Activated T-helper 1 cell treated with Interleukin-2 at 50 U/mL for 16 hours (primary cell): ENCODE measurements at places on chromosomes 3 and 15.

DNA sequence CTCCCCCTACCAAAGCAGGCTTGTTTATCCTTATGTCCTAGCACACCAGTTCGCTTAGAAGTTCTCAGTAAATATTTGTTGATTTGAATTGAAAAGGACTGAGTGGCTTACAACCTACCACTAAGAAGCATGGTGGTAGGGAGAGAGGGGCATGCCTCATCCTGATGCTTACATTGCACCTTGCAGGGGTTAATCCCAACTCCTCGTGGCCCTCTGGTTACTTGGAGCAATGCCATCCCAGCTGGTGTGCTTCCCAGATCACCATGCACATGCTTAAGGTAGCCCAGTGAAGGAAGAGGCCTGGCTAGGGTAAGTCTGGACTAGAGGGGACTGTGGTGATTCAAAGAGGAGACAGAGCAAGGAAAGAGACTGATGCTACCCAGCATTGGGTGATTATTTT lies 253.3 kb downstream of the CLSTN2 start:
- no peak for DNase-seq

- DNase-seq: peak; percentile 2
Measured at GRCh38 chr3:196287090-196287439, 461 bp downstream of the PCYT1A start.

GRCh38 chr3:117756563-117756962 lies 1047.0 kb downstream of the TUSC7 start:
- DNase-seq: no peak

- DNase-seq: no peak
Measured at GRCh38 chr15:47603026-47603425, 114.3 kb upstream of the SEMA6D start.

DNA sequence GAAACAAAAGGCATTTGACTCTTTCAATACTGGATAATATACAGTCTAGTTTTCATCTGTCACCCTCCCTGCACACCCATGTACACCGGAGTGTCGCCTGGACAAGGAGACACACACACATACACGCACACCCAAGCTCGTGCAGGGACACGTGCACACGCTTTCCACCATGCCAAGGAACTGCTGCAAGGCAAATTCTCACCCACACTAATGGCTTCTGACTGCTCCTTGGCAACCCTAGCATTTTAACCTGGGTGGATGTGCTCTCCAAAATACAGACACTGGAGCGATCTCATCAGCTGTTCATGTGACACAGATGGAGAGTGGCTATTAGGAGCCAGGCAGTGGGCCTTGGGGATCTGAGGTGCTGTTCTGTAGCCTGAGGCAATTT lies 61.6 kb downstream of the MEIS2 start:
- DNase-seq: no peak

DNA sequence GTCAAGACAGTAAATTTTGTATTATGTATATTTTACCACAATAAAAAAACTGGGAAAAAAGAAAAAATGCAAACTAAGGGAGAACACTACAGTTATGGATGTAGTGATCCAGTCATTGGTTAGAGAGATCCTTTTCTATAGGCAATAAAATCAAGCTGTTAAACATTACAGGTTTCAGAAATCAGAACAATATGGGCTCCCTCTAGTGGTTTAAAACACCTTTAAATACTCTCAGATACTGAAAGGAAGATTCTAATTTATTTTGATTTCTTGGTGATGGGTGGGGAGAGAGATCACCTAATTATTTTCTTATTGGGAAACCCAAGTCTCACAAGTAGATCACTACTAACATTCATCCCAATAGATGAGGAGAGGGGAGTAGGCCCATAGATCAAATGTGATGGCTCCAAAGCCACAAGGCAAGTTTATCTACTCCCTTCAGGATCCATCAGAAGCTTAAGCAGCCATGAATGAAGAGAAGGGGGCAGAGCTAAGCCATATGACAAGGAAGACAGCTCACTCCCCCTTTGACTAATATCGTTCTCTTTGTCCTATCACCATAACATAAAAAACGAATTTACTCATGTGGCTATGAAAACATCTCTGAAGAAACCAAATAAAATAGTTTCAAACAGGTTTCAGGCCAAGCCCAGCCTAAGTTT lies 118.6 kb downstream of the ANO10 start:
- no peak for DNase-seq

DNA sequence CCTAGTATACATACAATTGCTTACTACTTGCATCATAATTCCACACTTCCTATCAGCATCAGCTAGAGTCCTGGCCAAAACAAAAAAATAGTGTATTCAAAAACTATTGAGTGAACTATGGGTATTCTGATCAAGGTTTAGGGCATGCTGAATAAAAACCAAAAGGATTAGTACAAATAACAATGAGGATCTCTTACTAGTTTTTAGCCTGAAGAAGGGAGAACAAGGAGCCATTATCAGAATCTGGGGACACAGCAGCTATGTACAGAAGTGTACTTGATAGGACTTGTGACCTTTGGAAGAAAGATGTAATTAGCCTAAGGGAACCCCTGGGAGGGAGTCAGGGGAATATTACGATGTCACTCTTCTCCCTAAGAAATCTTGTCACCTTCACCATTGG lies 832.2 kb downstream of the SQOR start:
- DNase-seq: no peak

GRCh38 chr3:168100777-168101492 lies 5.2 kb upstream of the GOLIM4 start:
- no peak for DNase-seq

- no peak for DNase-seq
Measured at GRCh38 chr3:189204167-189204866, 32.5 kb downstream of the TPRG1 start.

- DNase-seq: no peak
Measured at GRCh38 chr3:191314109-191314728, 15.0 kb upstream of the CCDC50 start.

DNA sequence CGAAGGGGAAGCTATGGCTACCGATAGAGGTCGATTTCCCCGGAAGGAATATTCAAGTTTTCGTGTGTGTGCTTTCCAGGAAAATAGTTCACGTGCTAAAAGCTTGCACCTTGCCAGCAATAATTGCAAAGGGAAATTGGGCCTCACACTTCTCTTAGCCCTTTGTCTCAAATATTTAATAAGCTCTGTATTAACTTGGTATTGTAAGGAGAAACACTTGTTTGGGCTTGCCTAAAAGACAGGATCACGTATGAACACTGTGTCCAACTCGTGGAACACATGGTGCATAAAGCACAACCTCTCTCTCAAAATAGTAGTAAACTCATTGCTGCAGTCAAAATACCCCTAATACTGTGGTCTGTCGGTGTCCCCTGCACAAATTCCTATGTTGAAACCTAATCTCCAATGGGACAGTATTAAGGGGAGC lies 352 bp upstream of the TMF1 start:
- no peak for DNase-seq

GRCh38 chr3:39296197-39297077 lies 16.6 kb upstream of the CX3CR1 start:
- DNase-seq: no peak

- no peak for DNase-seq
Measured at GRCh38 chr3:65531499-65531898, 507.2 kb downstream of the MAGI1 start.

DNA sequence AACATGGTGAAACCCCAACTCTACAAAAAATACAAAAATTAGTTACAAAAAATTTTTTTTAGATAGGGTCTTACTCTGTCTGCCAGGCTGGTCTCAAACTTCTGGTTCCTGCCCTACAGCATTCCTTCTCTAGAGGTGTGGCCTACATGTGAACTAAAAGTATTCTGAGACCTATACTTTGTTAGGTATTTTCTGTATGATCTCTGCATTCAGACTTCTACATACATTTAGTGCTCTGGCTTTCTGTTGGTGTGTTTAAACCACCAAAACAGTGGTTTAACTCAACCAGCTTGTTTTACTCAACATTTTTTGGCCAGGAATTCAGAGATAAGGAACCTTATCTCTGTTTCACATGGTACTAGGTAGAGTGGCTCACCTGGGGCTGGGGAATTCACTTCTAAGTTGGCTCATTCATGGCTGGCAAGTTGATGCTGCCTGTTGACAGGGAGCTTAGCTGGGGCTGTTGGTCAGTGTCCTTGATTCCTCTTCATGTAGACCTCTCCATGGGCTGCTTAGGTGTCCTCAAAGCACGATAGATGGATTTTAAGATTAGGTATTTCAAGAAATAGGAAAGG lies 41.4 kb upstream of the BSN start:
- no peak for DNase-seq

DNA sequence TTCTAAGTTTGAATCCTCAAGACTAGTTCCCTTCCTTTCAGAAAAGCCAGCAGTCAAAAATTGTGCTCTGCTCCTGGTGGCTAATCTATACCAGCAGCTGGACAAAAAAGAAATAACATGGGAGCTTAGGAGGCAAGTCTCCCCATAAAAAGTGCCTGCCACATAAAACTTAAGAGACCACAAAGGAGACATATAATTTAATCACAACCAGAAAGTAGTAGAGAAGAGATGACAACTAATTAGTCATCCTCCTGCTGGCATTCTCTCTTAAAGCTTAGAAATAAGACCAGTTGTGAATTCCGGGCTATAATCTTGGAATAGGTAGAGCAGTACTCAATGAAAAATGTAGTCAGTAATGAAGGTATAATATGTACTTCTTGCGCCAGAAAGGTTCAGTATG lies 20.2 kb upstream of the IMPG2 start:
- DNase-seq: no peak

DNA sequence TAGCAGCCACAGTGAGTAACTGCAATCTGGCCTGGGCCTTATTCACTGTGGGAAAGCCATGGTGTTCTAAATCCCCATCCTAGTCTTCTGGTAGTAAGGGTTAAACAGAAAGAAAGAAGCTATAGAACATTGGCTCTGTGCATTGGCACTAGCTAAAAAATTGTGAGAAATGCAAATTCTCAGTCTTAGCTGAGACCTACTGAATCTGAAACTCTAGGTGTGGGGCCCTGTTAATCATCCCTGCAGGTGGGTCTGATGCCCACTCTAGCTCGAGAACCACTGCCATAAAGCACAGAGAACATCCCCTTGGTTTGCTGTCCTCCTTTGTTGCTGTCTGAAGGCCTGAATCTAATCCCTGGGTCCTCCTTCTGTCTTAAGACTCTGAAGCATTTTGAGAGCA lies 59.3 kb downstream of the MEIS2 start:
- no peak for DNase-seq

DNA sequence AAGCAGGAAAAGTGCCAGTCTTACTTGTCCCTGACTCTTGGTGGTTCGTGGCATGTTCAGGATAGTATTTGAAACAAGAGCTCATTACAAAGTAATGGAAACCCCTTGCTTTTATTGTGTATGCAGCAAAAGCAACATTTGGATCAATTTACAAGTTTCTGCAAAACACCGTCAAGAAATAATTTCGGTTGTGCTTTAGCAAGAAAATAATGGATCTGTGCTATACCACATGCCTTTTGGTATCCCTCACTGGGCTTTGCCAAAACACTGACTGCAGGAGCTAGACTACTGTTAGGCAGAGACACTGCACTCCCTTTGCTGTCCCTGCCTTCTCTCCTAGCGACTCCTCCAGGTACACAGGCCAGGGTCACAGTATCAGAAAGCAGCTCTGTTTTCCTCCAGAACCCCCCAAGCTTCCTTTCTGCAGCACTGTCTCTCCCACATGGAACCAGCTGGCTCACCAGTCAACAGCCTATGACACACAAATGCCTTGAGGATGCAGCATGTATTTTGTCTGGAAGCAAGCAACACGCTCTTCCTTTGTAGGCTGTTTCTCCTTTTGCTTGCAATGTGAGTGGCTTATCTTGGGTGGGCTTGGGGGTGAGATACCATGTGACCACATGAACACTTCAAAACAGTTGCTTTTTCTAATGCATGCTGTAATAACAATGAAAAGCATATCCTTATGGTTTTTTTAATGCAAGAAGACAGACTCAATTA lies 111.4 kb downstream of the PGPEP1L start:
- no peak for DNase-seq

GRCh38 chr3:21462141-21462540 lies 288.9 kb downstream of the ZNF385D start:
- no peak for DNase-seq

GRCh38 chr15:68560501-68561113 lies 18.2 kb upstream of the CORO2B start:
- no peak for DNase-seq

DNA sequence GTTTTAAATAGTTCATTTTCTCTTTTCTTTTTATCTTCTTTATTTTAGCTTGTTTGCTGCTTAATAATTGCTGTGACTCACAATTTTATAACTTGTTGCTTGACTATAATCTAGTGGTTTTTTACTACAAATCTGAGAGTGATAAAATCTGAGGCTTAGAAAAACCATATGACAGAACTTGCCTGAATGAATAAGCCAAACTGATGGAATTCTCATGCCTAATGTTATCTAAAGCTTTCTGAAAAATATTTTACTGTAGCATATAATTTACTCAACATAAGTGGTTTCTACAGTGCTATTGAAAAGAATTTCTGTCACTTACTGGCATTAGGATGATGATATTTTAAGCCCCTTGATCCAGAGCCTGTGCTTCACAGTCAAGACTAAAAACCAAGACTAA lies 175.1 kb downstream of the VGLL3 start:
- DNase-seq: no peak

GRCh38 chr15:98823012-98823458 lies 174.7 kb downstream of the IGF1R start:
- DNase-seq: no peak

GRCh38 chr15:35560870-35561269 lies 14.9 kb upstream of the DPH6 start:
- no peak for DNase-seq

DNA sequence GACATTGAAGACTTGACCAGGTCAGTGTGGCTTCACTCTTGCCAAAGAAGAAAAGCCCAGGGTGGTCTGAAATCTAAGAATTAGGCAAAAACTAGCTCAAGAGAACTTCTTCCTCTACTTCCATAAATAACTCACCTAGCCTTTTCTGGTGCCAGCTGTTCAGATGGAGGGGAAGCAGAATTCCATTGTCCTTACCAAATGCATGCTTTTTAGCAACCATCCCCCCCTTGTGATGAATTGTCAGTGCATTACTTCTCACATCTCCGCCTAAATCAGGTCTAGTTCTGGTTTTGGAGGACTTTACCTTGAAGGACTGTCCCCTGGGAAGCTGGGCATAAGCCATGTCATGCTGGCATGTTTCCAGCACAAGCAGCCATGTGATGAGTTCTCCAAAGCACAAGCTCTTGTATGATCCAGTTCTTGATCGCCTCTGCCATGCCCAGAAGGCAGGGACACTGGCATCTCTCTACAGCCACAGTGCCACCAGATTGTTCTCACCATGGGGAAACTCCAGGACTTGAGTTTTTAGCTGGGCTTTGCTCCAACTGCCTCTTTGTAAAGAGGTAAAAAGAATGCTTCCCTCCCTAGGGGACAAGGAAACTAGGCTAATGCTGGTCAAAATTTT lies 96.4 kb upstream of the IL12A start:
- DNase-seq: no peak
